Activated CD4-positive, alpha-beta T cell treated with anti-CD3 and anti-CD28 coated beads for 36 hours (primary cell): ENCODE measurements at places on chromosomes 6 and 20.

- DNase-seq, result no peak
These were observed 785.6 kb upstream of the GJE1 start for GRCh38 chr6:141347086-141347485.

DNA sequence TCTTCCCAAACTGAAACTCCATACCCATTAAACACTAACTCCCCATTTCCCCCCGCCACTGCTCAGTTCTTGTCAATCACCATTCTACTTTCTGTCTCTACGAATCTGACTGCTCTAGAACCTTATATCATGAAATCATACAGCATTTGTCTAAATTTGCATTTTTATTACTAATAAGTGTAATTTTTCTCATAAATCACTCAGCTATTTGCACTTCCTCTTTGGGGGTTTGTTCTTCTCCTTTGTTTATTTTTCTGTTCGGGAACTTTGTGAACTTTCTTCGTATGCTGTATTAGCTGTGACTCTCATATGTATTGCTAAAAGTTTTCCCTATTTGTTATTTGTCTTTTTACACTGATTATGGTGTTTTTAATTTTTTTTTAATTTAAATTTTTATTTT lies 152.2 kb downstream of the SLC16A10 start:
- no peak for DNase-seq

GRCh38 chr6:81138236-81138635 lies 614.2 kb downstream of the TENT5A start:
- no peak for DNase-seq

GRCh38 chr6:105681061-105681460 lies 278.2 kb upstream of the PREP start:
- DNase-seq, result no peak

DNA sequence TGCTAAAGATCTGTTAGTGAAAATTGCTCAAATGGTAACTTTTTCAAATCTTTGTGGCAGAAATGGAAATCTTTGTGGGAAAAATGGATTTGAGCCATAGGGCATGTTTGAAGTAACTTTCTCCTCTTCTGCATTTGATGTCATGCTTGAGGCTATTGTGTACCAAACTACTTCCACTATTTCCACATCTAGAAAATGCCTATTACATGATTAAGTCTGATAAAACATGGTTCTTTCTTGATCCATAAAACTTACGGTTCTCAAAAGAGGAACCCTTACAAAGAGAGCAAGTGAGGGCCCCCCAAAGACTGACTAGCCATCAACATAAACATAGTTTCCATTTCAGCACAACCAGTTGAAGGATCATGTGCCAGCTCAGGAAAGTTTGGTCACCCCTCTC lies 150.6 kb downstream of the NFATC2 start:
- DNase-seq, result no peak

DNA sequence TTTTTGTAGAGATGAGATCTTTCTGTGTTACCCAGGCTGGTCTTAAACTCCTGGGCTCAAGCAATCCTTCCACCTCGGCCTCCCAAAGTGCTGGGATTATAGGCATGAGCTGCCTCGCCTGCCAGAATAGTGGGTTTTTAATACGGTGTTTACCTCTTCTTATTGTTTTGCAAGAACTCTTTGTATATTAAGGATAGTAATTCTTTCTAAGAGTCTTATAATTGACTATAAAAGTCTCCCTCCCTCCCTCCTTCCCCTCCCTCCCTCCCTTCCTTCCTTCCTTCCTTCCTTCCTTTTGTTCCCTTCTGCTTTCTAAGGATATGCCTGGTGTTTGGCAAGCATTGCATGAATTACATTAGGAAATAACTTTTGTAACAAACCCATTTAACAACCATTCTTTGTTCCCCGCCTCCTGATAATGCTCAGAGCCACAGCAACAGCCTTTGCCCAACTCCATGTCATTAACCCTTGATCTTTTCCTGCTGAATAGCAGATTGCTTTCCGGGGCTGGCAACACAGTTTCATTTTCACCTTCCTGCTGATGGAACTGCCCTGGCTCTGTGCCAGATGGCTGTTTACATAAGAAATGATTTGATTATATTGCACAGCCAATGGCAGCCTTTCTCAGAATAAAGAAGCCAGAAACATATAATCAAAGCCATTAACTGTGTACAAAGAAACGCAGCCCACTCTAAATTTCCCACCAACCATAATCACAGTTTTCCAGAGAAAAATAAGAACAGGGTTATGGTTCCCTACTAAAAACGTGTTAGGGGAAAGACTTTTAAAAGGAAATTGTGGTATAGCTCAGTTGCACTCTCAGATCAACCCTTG lies 143.7 kb upstream of the PTPN1 start:
- peak; percentile 66 for DNase-seq

- peak; percentile 84 for DNase-seq
These were observed 42.5 kb downstream of the SLC2A4RG start for GRCh38 chr20:63782051-63782471.

- DNase-seq, result no peak
These were observed 1.2 kb downstream of the ZNF831 start for GRCh38 chr20:59164686-59165391.

GRCh38 chr20:44496976-44497375 lies 21.3 kb downstream of the TTPAL start:
- peak; percentile 71 for DNase-seq

DNA sequence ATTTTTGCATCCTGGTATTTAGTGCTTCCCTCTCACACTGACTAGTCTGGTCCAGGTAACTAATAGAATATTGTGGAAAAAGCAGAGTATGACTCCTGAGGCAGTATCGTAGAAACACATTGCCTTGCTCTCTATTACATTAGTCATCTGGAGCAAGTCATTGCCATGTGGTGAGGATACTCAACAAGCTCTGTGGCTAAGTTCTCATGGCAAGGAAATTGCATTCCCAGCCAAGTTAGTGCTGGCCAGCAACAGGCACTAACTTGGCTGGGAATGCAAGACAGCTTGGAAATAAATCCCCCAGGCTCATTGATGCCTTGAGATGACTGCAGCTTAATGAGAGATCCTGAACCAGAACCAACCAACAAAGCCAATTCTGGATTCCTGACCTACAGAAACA lies 39.7 kb upstream of the HTR1B start:
- no peak for DNase-seq

GRCh38 chr6:1825926-1826325 lies 216.2 kb downstream of the FOXC1 start:
- DNase-seq, result no peak

DNA sequence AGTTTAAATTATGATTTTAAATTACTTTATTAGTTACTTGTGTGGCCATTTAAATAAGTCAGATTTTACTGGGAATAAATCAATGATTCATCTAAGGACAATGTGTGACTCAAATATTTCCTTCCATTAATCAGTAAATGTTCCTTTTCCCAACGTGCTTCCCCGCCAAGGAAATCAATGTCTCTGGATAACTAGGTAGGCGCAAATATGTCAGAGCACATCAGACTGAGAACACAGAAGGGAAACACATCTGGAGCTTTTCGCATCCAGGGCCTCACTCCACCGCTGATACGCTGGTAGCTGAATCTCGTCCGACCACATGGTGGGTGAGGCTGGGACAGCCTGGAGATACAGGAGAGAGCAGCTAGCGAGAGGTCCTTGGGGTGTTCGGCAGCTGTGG lies 56.4 kb upstream of the RPS6KA2 start:
- DNase-seq, result no peak

DNA sequence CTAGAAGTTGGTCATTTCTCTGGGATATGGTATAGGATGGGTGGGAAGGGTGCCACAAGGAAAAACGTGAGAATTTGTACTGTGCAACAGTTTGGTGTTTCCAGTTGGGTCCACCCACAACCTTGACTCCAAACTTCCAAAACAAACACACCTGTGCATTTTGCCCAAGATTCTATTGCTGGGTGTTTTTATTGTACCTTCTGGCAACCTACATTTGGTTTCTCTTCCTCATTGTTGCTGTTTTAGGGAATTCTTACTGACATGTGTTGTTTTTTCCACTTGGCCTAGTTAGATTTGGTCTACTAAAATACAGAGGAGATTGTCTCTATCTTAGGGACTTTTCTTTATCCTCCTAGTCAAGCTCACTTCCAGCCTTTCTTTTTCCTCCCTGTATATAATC lies 16.7 kb downstream of the TULP4 start:
- DNase-seq, result no peak

DNA sequence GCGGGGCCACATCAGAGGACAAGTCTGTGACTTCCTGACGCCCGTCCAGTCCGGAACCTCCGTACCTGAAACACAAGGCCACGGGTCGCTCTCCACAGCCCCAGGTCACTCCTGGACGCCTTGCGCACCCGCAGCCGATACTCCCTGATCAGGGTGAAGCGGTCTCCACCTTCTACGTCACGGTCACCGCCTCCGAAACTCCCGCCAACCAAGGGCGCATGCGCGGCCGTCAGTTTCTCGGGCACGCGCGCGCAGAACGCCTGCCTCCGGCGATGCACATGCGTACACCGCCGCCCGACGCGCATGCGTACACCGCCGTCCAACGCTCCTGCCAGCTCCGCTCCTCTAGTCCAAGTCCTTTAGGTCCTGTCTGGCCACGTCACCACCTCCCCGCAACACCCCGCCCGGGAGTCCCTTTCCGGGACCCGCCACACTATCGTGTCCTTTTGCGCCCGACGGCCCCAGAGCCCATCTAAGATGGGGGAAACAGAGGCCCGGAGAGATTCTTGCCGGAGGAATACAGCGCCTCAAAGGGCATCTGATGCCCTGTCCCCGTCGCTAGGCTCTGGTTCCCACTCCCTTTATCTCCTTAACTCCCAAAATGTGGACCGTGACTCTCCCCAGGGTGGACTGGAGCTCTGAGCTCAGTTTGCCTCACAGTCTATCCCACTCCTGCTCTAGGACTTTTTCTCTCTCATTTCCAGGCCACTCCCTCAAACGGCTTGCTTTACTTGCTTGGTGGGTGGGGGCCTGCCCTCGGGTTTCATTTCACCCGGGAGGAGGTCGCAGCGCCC lies at the start of gene DSN1:
Gene DSN1, minus strand, starts transcription at position 167 of the 794 bp plus-strand sequence. CDS start 2,305 bp downstream, outside the sequence.
- peak; percentile 99 for DNase-seq

DNA sequence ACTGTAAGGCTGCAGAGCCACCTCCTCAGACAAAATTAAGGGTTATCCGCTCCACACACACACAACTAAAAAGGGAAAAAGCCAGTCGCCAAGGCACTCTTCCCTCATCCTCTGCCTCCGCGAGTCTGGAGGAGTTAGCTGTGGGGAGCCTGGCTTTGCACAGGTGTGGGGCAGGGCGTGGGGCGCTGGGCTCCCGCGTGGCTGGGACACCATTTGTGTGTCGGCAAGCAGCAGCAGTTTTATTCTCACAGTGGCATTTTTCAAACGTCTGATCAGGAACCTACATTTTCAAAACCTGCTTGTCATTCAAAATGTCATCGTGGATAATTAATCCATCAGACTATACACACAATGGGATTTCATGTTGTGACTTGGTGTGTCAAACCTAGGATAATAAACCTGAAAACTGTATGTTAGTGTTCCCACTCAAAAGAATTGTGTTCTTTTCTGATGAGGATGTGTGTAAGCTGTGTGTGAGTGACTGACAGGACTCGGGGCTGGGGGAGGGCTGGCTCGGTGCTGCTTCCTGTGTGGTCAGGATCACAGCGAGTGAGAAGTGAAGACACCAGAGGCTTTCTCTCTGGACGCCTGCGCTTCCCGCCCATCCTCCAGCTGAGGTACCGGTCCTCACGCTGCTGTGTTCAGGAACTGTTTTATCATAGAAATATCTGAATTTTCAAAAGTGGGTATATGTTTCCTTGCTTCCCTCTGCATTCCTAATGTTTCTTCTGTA lies 83.1 kb downstream of the IRF4 start:
- peak; percentile 92 for DNase-seq

DNA sequence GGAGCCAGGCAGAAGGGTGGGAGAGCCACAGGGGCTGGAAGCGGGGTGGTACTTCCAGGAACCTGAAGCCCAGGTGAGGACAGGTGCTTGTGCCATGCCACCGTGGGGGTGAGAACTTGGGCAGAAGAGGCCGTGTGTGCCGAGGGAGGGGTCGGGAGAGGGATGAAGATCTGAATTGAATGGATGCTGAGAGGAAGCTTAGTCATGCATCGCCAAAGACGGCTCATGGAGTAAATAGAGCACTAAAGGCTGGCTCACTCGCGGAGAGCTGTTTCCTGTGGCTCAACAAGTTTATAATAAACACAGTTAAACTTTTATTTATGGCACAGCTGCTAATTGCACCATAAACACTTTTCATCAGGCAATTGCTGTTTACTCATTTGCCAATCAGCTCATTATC lies 21.7 kb upstream of the MYT1 start:
- DNase-seq, result no peak
